ENCODE measurements at places on chromosomes 13 and 19.

- no peak for DNase-seq
These were observed 127.6 kb upstream of the IRS2 start for GRCh38 chr13:109913936-109914510.

GRCh38 chr13:111184458-111185401, 69.6 kb downstream of the ARHGEF7 start:
- no peak for DNase-seq

- no peak for DNase-seq
These were observed 34.8 kb upstream of the C1QTNF9 start for GRCh38 chr13:24274452-24275021.

DNA sequence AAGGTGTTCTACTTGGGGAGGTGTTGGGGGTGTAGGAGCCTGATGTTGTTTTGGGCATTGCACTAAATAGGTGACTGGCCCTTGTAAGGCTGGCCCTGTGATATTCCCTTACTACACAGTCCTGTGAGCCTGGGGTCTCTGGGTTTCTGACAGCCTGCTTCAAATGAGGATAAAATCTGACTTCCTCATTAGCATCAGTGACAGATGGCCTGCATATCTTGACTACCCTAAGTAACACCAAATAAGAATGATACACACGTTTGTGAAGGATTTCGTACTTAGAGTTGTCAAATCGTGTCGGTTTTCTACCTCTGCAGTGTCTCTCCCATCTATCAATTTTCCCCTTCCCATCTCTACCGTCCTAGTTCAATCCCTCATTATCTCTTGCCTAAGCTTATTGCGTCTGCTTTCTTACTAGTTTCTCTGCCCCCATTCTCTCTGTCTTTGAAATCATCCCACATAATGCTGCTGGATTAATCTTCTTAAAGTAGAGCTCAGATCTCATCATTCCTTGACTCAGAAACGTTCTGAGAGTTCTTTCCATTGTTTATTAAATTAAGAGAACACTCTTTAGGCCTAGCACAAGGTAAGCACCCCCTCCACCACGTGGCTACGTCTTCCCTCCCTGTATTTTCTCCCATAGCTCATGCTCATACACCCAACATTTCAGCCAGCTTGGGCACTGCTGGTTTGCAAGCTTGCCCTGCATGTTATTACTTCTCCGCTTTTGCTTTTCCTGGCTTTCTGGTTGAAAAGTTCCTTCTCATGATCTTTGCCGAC, 26.2 kb upstream of the CNMD start:
- no peak for DNase-seq

DNA sequence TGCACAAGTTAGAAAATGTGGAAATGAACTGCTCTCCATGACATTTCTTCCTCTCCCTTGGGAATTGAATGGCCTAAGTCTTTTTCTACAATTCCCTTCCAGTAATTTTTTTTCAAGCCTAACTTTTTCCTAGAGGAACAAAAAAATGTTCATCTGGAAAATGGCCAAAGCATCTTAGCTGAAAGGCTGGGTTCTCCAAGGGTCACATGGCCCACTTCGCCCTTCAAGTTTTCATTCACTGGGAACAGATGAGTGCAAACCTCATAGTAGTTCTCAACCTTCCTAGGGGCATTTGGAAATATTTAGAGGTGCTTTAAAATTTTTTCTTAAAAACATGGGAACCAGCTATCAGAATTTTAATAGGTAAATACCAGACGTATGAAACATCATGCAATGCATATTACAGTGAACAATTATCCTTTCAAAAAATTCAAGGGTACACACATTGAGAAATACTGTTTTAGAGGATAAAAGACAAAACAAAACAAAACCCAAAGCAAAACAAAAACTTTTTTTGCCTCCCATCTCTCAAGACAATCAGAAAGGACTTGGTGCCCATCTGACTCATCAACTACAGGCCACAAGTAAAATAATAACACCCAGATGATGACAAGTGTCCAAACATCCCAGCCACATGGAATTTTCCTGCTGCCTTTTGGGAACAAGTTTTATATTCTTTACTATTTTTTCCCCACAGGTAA, 208.8 kb downstream of the SLITRK6 start:
- no peak for DNase-seq

Data from ascending aorta (tissue), 2 donors.